Suppressor macrophage treated with lipopolysaccharide for 4 hours (primary cell): ENCODE measurements at places on chromosomes 16 and 17.

- no peak for DNase-seq
Measured at GRCh38 chr16:85670840-85671239, 17.9 kb downstream of the GINS2 start.

DNA sequence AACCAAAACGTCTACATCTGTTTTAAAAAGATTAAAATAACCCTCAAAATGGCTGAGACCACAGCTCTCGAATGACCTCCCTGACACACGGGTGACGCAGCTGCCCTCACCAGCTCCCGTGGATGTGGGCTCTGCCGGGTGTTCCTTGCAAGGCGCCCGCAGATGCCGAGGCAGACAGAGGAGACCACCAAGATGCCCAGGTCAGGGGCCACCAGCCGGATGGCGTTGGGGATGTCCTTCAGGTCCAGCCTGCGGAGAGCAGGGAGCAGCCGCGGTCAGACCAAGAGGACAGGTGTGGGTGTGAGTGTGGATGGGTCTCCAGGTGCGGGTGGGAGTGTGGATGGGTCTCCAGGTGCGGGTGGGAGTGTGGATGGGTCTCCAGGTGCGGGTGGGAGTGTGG lies 35.1 kb downstream of the CTU2 start:
- DNase-seq, result no peak

- no peak for DNase-seq
Measured at GRCh38 chr17:29847527-29848400, 82.3 kb downstream of the SSH2 start.

DNA sequence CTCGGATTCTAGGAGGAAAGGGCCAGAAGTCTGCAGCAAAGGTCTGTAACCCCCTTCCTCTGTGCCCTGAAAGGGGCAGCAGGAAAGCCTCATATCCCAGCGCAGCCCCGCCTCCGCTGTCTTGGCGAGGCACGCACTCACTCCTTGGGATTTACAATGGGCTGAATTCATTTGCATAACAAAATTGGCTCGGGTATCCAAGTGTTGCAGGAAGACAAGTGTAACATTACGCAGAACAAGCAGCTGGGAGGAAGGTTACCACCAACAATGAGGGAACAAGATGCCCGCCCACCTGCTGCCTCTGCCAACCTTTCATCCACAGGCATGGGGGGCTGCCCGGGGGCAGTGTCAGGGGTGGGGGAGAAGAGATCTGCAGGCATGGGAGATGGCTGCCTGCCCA lies 130.4 kb downstream of the MRM1 start:
- no peak for DNase-seq

- DNase-seq, result peak; percentile 38
Measured at GRCh38 chr17:79932451-79933306, 93.4 kb upstream of the CBX4 start.

GRCh38 chr17:47997586-47997985 lies 26.7 kb downstream of the CDK5RAP3 start:
- peak; percentile 55 for DNase-seq

DNA sequence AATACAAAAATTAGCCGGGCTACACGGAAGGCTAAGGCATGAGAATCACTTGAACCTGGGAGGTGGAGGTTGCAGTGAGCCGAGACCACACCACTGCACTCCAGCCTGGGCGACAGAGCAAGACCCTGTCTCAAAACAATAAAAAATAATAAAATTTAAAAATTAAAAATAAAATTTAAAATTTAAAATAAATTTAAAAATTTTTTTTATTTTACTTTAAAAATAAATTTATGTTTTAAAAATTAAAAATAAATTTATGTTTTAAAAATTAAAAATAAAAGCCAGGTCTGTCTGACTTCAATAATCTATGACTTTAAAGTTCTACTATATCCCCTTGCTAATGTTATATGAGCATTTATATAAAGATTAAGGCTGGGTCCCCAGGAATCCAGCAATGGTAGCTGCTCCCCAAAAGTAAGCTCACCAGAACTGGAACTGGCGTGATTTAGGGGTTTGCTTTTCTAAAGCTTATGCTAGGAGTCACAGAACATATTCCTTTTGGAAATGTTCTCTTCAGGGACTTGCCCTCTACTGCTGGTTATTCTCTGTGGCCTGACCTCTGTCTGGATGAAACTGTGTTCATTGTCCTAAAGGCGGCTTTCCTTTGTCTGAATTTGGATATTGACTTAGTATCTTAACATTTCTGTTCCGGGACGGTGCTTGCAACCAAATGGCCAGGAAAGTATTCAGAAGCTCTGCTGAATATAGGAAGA lies 140.2 kb upstream of the NOL11 start:
- DNase-seq, result no peak

- no peak for DNase-seq
Measured at GRCh38 chr16:88439706-88440105, 13.4 kb upstream of the ZFPM1 start.

DNA sequence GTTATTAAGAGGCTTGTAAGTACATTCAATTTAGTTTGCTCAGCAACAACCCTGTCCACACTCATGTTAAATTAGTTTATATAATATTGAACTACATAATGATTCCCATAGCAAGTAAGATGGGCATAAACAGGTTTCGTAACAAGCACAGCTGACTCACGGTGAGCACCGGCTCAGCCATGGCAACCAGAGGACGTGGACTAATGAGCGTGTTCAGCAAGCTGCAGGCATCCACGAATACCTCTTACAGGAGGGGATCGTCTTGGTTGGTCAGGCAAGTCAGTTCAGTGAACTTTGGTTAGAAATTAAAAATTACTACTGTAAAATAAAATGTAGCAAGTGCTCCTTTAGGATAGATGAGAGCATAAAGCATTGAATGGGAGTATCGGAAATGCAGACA lies 58.4 kb downstream of the ELAC2 start:
- DNase-seq, result no peak

- peak; percentile 71 for DNase-seq
Measured at GRCh38 chr17:66906321-66907278, 57.9 kb upstream of the CACNG4 start.
